ENCODE measurements at places on chromosomes 12 and 14.

GRCh38 chr14:95686935-95687334 lies 709 bp downstream of the TCL1B start:
- no peak for DNase-seq

- DNase-seq, result no peak
These were observed 186.7 kb downstream of the ESR2 start for GRCh38 chr14:64107438-64107837.

DNA sequence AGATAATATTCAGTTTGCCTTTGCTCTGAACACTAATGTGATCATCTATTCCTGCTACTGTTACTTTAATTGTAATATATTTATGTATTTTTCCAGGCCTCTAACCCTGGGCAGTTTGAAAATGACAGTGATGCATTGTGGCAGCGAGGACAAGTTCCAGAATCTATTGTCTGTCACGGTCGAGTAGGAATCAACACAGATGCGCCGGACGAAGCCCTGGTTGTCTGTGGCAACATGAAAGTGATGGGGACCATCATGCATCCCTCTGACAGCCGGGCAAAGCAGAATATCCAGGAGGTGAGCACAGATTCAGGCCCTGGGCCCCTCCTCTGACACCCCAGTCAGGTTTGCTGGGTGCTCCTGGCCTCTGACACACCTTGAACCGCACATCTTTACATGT lies 78.5 kb downstream of the MYRFL start:
- DNase-seq, result no peak

DNA sequence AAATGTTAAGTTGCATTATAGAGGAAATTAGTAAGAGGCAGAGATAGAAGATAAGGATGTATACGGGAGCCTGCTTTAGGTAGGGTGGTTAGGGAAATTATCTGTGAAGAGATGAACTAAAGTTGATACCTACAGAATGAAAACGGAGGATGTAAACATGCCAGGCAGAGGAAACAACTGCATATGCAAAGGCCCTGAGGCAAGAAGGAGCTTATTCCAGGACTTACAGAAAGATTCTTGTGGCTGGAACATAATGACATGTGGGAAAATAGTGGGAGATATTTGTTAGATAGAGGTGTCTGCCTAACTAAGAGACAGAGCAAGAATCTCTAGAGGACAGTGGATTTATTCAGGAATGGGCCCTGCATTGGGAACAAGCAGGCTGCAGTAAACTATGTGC lies 16.2 kb upstream of the SERPINA1 start:
- DNase-seq, result no peak

- no peak for DNase-seq
These were observed 938 bp downstream of the RALGAPA1 start for GRCh38 chr14:35808076-35808637.

DNA sequence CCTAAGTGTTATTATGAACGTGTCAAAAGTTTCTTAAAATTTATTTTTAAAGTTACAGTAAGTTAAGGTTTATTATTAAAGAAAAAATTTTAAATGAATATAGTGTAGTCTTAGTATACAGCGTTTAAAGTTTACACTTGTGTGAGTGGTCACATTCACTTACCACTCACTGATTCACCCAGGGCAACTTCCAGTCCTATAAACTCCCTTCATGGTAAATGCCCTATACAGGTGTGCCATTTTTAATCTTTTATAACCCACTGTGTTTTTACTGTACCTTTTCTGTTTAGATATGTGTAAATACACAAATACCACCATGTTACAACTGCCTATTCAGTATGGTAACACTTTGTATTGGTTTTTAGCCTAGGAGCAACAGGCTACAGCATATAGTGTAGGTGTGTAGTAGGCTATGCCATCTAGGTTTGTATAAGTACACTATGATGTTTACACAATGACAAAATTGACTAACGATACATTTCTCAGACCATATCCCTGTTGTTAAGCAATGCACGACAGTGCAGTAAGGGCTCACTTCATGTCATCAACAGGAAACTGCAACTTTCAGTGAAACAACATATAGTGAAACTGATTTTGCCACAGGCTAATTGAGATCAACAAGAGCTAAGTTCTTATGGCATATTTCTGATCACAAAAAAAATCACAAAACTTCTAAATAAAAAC lies 112.0 kb upstream of the TMCC3 start:
- no peak for DNase-seq

- no peak for DNase-seq
These were observed 5.0 kb downstream of the CCND2 start for GRCh38 chr12:4278329-4279197.

DNA sequence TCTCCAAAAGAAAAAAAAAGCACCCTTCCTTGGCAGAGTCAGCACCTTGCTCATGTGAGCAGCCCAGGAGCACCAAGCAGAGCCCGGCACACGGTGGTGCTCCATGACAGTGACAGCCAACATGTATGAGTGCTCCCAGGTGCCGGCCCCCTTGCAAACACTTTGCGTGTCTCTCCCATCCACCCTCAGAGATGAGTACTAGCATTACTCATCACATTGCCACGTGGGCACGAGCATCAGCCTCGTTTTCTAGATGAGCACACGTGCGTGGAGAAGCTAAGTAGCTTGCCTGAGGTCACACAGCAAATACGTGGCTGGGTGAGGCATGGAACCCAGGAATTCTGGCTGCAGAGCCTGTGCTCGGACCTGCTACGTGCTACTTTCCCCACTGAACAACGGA lies 177.9 kb upstream of the PRMT8 start:
- peak; percentile 55 for DNase-seq

DNA sequence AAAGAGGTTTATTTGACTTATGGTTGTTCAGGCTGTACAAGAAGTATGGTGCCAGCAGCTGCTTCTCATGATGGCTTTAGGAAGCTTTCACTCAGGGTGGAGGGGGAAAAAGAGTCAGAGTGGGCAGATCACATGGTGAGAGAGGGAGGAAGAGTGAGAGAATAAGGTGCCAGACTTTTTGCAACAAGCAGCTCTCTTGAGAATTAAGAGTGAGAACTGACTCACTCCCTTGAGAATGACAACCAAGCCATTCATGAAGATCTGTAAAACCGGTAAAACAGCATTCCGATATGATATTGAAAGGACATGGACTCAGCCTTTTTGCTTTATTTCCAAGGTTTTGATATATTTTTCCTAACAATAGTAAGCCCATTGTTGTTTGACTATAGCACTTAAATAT lies 501.2 kb downstream of the GALC start:
- no peak for DNase-seq

GRCh38 chr14:103650213-103650612 lies 21.2 kb downstream of the KLC1 start:
- DNase-seq, result no peak

DNA sequence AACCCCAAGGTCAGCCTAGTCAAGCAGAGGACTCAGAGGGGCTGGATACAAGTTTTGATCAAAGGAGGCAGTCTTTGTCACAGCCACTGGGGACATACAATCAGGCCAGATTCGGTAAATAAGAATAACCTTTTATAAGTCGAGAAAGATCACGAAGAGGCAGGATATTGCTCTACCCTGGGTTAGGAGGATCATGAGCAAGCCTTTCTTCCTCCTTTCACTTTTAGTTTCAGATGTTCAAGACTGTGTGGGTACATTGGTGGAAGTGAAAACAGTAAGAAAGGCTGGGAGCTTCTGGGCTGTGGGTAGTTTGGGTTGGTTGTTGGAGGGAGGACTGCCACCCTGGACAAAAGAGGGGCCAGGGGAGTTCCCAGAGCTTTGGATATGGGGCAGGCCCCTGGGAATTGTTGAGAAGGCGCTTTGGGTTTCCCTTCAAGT lies 127.7 kb downstream of the SNAPC1 start:
- no peak for DNase-seq

DNA sequence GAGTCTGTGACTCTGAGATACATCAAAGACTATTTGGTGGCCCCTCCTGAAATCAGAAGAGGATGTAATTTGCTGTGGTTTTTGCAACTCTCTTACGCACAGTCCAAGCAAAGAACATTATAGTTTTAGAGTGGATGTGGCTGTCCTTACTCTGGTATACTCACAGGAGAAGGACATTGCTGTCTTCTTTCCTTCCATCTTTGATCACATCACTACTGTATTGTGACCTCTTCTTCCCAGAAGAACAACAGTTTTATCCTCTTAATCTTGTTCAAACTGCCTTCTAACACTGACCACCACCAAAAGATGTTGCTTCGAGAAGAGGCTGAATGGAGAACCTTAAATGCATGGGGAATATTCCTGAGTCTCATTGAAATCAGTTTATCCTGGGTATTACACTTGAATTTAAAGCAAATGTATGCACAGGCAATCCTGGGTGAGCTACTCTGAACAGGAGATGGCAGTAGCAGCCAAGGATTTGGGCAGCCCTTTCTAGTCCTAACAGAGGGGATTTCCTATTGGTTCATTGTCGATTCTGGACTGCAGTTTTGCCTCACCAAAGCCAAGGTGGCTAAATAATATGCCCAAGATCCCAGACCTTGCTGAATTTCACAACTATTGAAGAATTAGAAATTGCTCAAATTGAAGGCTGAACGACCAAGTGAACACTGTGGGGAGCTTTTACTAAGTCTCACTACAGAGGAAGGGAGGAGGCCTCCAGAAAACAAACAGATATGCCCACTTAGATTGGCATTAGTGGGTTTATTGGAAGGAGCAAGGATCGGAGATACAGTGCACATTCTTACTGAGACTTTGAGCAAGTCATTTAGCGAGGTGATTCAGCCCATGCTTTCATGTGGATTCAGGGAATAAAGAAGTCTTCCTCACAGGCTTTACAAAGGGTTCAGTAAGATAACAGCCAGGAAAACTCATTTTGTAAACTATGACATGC lies 282.8 kb downstream of the PAWR start:
- DNase-seq, result peak; percentile 63

GRCh38 chr14:93532541-93532940 lies 101.8 kb downstream of the UNC79 start:
- DNase-seq, result no peak

DNA sequence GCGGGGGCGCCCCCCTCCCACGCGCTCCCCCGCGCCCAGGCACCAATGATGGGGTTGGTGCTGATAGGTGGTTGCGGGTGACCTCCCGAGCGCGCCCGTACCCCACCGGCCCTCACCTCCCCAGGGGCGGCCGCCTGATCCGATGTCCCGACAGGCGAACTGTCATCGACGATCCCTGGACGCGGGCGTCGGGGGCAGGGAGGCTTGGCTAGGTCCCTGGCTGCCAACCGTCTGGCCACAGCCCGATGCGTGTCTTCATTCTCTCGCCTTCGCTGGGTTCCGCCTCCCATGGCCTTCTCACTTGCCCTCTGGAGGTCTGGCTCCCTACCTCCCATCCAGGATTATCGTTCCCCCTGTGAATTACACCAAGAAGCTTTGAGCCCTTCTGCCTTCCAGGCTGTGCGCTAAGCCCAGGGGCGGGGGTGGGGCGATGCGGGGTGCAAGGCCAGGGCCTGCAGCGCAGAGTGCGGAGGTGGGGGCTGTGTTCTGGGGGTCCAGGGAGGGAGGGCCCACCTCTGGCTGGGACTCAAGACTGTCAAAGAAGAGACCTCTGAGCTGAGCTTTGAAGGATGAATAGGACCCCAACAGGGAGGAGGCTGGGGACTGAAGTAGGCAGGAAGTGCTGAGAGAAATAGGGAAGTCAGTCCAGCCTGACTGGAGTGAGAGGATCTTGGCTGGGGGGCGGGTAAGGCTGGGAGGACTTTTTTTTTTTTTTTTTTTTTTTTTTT lies 7.7 kb upstream of the RACGAP1 start:
- no peak for DNase-seq

DNA sequence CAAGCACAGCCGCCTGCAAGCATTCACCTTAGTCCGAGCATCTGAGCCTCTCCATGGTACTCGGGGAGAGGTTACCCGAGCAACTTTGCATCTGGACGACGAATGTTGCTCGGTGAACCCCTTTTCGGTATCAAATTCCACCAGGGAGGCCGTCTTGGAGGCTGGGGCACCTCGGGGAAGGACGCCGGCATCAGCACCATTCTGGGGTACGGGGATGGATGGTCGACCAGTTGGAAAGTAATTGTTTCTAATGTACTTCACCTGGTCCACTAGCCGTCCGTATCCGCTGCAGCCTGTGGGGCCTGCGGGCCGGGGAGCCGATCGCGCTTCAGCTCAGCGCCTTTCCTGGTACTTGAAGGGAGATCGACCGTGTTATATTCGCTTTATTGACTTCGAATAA lies 161.7 kb upstream of the RTL1 start:
- DNase-seq, result no peak

DNA sequence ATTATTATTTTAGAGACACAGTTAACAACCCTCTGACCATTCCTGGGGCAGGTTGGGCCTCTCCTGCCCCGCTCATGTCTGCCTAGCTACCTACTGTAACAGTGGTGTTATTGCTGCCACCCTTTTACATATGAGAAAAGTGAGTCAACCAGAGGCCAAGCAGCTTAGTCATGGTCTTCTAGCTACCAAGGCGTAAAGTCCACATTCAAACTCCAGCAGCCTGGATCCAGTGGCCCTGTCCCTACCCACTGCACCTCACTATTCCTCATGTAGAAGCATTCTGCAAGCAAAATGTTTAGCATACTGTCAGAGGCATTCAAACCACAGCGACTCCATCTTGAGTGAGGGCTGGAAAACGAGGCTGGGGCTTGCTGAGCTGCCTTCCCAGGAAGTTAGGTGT lies 95.8 kb downstream of the SLC15A4 start:
- no peak for DNase-seq

GRCh38 chr12:49893753-49894750 lies 9.6 kb downstream of the FAIM2 start:
- no peak for DNase-seq

- no peak for DNase-seq
These were observed 49.7 kb downstream of the RPH3A start for GRCh38 chr12:112841240-112841639.

DNA sequence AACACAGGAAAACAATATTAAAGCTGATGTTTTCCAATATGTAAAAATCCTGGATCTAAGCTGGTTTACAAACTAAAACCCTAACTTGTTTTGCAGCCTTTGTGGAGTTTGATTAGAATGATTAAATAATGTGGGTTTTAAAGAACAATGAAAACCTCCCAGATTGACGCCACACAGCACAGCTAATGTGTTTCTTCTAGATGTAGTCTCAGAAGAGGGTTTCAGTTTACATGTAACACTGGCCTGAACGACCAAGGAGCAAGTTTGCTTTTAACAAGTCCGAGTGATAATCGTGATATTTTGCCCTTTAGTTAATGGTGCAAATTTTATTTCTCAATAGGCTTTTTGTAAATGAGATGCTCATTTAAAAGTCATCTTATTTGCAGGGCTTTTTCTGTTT lies 11.0 kb downstream of the HMGA2 start:
- no peak for DNase-seq

GRCh38 chr12:132127041-132127440 lies 17.1 kb downstream of the DDX51 start:
- no peak for DNase-seq

Measured in GM04504 (cell line).